ENCODE measurements at places on chromosomes 5 and 9.
A peak's percentile ranks its signal among the peaks of the same experiment; 100 is the strongest.

- DNase-seq, result peak; percentile 42
Observed at GRCh38 chr9:74861773-74862474, 25.8 kb downstream of the TRPM6 start.

GRCh38 chr5:135140446-135141204 is 106.6 kb upstream of the PITX1 start:
- DNase-seq, result peak; percentile 100

DNA sequence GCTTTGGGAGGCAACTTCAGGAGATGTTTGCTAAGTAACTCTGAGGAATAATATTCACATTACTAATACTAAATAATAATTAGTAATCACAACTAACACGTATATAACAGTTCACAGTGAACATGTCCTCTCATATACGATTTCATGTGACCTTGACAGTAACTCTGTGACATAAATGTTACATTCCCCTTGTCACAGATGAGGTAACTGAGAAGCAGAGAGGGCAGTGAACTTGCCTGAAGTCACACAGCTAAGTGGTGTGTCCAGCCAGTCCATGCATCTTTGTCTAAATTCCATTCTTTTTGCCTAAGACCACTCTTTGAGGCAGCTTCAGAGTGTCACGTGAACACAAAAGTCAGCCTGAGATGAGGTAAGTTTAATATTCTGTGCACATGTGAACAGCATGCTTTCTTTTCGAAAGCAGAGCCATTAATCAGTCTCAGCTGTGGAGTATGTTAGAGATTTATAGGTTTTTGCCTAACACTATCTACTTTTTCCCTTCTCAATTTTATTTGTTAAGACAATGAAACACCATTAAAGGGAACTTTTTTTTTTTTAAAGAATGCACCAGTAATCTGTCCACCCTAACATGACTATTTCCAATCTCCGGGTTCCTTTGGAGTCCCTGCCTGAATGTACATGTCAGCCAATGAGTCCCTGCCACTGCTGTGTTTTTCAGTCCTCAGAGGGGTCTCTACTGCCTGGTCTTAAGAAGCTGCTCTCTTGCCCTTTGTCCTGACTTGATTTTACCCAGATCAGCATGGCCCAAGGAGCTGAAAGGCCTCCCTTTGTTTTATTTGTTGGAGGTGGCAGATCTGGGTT is 43.5 kb downstream of the SH3PXD2B start:
- no peak for DNase-seq

GRCh38 chr9:126564716-126565115 is 49.0 kb upstream of the LMX1B start:
- DNase-seq, result no peak
